ENCODE measurements at places on chromosomes 3 and 15. TPM values are rescaled to one million over a fixed set of nuclear protein-coding genes. Genes with fewer than 3 reads are reported as not detected.

POTEB2 gene
- not detected for total RNA-seq

GOLGA8T gene
- total RNA-seq, result 1.4 TPM

LIPH gene
- total RNA-seq, result 0.41 TPM

KLHL40 gene
- total RNA-seq, result not detected

CACNA2D2 gene
- 7.8 TPM for total RNA-seq

TF gene
- total RNA-seq, result 111 TPM

SEMA7A gene
- total RNA-seq, result 1.8 TPM

SEMA5B gene
- 1.7 TPM for total RNA-seq

CCDC33 gene
- not detected for total RNA-seq

GASK1A gene
- total RNA-seq, result 4.0 TPM

Data from left cardiac atrium (tissue), 4 donors.